ENCODE measurements at places on chromosomes 4 and X. TPM values are rescaled to one million over a fixed set of nuclear protein-coding genes. Genes with fewer than 3 reads are reported as not detected.

Gene SH3D19
- 24.8 TPM for total RNA-seq

Gene NUDT11
- 35.0 TPM for total RNA-seq

Gene GLRA3
- total RNA-seq: 0.28 TPM

Gene FAM236C
- total RNA-seq: not detected

Gene FAM9C
- 0.07 TPM for total RNA-seq

Gene RAB33A
- total RNA-seq: not detected

Gene SLBP
- 82.2 TPM for total RNA-seq

Gene ADH6
- not detected for total RNA-seq

Gene DDX53
- total RNA-seq: not detected

All from H7 (cell line).